ENCODE measurements at places on chromosomes 7 and 10. TPM values are rescaled to one million over a fixed set of nuclear protein-coding genes. Genes with fewer than 3 reads are reported as not detected.

The CPXM2 gene
- total RNA-seq = not detected

The STK31 gene
- 0.16 TPM for total RNA-seq

- peak overlapping the region; percentile 84 for H3K27ac ChIP-seq
- peak overlapping the region; percentile 80 for H3K4me3 ChIP-seq
- peak; percentile 56 for DNase-seq
- peaks cover 67% of the 10 kb centered on the region for H3K4me1 ChIP-seq
- H3K27me3 ChIP-seq = no peaks in the 10 kb centered on the region
- peaks cover 72% of the 10 kb centered on the region for H3K36me3 ChIP-seq
Measured at GRCh38 chr7:45026984-45027773, 27.2 kb downstream of the CCM2 start.

DNA sequence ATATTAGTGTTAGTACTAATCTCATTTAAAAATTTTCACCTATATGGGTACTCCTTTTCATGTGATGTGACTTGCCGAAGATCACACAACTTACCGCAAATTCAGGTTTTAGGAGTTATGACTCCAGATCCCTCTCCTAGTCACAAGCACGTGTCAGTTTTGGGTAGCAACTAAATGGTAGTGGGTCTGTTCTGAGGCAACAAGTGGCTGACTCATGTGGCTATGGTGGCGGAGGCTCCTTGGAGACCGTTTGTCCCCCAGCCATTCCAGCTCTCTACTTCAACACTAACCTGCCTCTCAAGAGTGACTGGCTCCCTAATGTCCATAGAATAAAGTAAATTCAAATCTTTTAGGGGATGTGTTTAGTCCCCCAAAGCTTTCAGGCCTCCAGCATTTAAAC, 39.5 kb downstream of the MRC1 start:
- H3K4me3 ChIP-seq = no peak overlapping the region
- DNase-seq = no peak

DNA sequence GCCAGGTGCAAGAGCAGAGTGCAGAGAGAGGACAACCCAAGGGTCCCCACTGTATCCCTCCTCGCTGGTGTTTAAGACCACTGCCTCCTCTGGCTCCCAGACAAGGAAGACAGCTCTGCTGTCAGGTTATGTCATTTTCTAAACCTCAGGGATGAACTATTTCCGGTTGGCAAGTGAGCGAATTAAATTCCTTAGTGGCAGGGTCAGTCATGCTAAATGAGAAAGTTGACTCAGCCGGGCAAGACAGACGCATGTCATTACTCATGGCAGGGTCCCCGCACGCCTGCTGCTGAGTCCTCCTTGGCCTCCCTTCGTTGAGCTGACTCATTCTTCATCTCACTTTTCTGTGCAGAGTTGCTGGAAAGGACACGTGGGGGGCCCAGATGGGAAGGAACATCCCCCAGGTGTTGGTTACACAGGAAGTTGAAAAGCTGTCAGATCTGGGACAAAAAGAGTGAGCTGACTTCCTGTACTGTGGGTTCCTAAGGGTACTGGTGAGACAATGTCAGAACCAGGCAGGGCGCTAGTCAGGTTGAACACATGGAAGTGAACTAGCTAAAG, 47.1 kb upstream of the UCN3 start:
- H3K4me1 ChIP-seq = peaks cover 66% of the 10 kb centered on the region
- peaks cover 29% of the 10 kb centered on the region for H3K36me3 ChIP-seq
- peak overlapping the region; percentile 83 for H3K27ac ChIP-seq
- H3K27me3 ChIP-seq = no peaks in the 10 kb centered on the region
- peak overlapping the region; percentile 9 for H3K4me3 ChIP-seq

GRCh38 chr7:90188281-90188680, 23.3 kb upstream of the STEAP2 start:
- no peaks in the 10 kb centered on the region for H3K27me3 ChIP-seq
- no peak overlapping the region for H3K4me3 ChIP-seq
- H3K4me1 ChIP-seq = peaks cover 2% of the 10 kb centered on the region
- no peak for DNase-seq
- H3K27ac ChIP-seq = no peak overlapping the region

- DNase-seq = no peak
- no peaks in the 10 kb centered on the region for H3K4me1 ChIP-seq
- H3K27ac ChIP-seq = no peak overlapping the region
- no peaks in the 10 kb centered on the region for H3K27me3 ChIP-seq
- no peak overlapping the region for H3K4me3 ChIP-seq
Measured at GRCh38 chr7:650339-651031, 76.0 kb upstream of the DNAAF5 start.

DNA sequence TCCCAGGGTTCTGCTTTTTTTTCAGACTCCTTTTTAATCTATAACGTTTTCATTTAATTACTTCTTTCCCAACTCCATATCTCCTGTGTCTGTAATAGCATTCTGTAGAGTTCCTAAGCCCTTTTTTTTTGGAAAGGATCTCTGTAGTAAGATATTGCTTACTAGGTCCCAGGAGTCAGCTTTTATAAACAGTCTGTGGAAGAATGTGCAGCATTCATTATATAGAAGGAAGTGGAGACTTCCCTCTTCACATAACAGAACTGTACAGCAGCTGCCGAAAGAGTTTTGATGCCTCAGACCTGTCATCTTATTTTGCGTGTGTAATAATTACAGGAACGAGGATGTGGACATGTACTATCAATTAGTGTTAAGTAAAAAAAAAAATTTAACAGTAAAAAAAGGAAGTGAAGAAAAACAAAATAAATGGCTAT, 7.4 kb upstream of the STEAP4 start:
- no peak for DNase-seq
- H3K4me3 ChIP-seq = no peak overlapping the region
- peaks cover 5% of the 10 kb centered on the region for H3K27me3 ChIP-seq

- no peak for DNase-seq
- no peak overlapping the region for H3K4me3 ChIP-seq
- no peaks in the 10 kb centered on the region for H3K27me3 ChIP-seq
- no peaks in the 10 kb centered on the region for H3K36me3 ChIP-seq
- H3K27ac ChIP-seq = no peak overlapping the region
- H3K4me1 ChIP-seq = no peaks in the 10 kb centered on the region
Measured at GRCh38 chr7:67608806-67609205, 612.2 kb downstream of the TYW1 start.

The HPS6 gene
- 23.2 TPM for total RNA-seq

GRCh38 chr10:21083861-21084260, 186.8 kb upstream of the NEBL start:
- no peak overlapping the region for H3K4me3 ChIP-seq
- no peak for DNase-seq
- no peaks in the 10 kb centered on the region for H3K36me3 ChIP-seq
- no peak overlapping the region for H3K27ac ChIP-seq
- no peaks in the 10 kb centered on the region for H3K27me3 ChIP-seq

DNA sequence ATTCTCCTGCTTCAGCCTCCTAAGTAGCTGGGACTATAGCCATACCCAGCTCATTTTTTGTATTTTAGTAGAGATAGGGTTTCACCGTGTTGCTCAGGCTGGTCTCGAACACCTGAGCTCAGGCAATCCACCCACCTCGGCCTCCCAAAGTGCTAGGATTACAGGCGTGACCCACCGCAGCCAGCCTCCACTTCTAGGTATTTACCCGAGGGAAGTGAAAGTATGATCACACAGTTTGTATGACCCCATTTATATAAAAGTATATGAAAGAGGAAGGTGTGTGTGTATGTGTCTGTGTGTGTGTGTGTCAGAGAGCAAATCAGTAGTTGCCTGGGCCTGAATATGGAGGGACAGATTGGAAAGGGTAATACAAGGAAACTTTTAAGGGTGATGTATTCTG, 2.0 kb upstream of the PURB start:
- peaks cover 58% of the 10 kb centered on the region for H3K4me1 ChIP-seq
- H3K27me3 ChIP-seq = no peaks in the 10 kb centered on the region
- H3K27ac ChIP-seq = peak overlapping the region; percentile 98

GRCh38 chr10:26410356-26410755, 27.8 kb upstream of the APBB1IP start:
- no peak overlapping the region for H3K4me3 ChIP-seq
- peaks cover 5% of the 10 kb centered on the region for H3K27me3 ChIP-seq
- no peak overlapping the region for H3K27ac ChIP-seq
- H3K36me3 ChIP-seq = no peaks in the 10 kb centered on the region
- peaks cover 2% of the 10 kb centered on the region for H3K4me1 ChIP-seq
- no peak for DNase-seq

DNA sequence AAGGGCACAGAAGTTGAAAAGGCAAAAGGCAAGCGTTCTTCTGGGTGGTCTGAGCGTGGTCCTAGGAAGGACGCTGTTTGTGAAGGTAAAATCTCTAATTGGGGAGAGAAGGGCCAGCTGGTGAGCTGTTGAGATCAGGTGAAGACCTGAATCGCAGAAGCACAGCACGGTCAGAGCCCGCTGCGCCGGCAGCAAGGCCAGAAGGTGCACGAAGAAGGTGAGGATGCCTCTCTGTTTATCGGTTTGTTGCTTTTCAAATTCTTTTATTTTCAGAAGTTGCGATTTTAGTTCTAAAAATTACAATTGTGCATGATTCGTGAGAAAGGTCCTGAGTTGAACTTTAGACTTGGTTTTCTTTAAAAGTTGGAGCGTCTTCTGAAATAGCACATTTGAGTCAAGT, 247.8 kb upstream of the FOXK1 start:
- no peak overlapping the region for H3K4me3 ChIP-seq
- no peaks in the 10 kb centered on the region for H3K27me3 ChIP-seq
- no peak for DNase-seq
- no peaks in the 10 kb centered on the region for H3K36me3 ChIP-seq

The PDGFA gene
- 0.79 TPM for total RNA-seq

GRCh38 chr10:120266022-120266421, 191.0 kb upstream of the PLPP4 start:
- H3K27me3 ChIP-seq = no peaks in the 10 kb centered on the region
- H3K4me3 ChIP-seq = no peak overlapping the region
- H3K4me1 ChIP-seq = no peaks in the 10 kb centered on the region
- no peak for DNase-seq
- H3K27ac ChIP-seq = no peak overlapping the region
- no peaks in the 10 kb centered on the region for H3K36me3 ChIP-seq

GRCh38 chr10:132498562-132499366, 38.8 kb upstream of the INPP5A start:
- peaks cover 6% of the 10 kb centered on the region for H3K27me3 ChIP-seq
- no peak overlapping the region for H3K27ac ChIP-seq

- no peak overlapping the region for H3K27ac ChIP-seq
- no peak for DNase-seq
- no peaks in the 10 kb centered on the region for H3K27me3 ChIP-seq
- H3K4me3 ChIP-seq = no peak overlapping the region
- H3K36me3 ChIP-seq = no peaks in the 10 kb centered on the region
Measured at GRCh38 chr10:35784751-35785150, 142.7 kb upstream of the FZD8 start.

The PPP1R9A gene
- not detected for total RNA-seq

Data from activated CD8-positive, alpha-beta T cell treated with anti-CD3 and anti-CD28 coated beads, Interleukin-2, amount 10 ng/mL, durations not matched to agents 7 days and 5 days (primary cell).